Nucleus accumbens (tissue), 56 donors: ENCODE measurements at places on chromosomes 16 and 17.

DNA sequence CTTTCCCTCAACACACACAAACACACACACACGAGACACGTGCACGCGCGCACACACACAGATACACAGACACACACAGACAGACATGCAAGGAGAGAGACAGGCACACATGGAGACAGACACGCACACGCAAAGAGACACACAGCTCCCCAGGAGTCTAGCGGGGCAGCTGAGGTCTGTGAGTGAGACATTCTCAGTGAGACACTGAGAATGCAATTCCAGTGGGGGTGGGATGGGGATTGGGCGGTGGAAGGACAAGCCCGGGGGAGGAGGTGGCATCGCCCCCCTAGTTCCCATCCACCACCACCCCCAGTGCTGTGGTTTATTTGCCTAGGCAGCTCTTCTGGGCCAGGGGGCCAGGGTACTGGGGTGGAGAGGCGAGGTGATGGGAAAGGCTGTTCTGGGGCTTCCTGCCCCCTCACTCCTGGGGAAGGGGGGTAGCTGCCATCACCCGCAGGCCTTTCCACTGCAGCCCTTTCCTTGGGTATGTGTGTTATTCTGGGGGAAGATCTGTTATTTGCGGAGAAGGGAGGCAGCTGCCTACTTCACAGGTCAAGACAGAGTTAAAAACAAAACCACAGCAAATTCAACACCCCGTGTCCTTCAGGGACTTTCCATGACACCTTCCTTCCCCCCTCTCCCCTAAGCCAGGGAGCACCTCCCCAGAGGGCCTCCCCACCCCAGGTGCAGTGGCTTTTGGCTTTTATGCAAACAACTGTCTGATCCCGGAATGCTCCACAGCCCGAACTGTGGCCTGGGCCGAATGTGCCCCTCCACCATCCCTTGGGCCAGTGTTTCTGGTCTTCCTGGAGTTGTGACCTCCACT lies 18.0 kb downstream of the GRB7 start:
- peak; percentile 82 for DNase-seq

DNA sequence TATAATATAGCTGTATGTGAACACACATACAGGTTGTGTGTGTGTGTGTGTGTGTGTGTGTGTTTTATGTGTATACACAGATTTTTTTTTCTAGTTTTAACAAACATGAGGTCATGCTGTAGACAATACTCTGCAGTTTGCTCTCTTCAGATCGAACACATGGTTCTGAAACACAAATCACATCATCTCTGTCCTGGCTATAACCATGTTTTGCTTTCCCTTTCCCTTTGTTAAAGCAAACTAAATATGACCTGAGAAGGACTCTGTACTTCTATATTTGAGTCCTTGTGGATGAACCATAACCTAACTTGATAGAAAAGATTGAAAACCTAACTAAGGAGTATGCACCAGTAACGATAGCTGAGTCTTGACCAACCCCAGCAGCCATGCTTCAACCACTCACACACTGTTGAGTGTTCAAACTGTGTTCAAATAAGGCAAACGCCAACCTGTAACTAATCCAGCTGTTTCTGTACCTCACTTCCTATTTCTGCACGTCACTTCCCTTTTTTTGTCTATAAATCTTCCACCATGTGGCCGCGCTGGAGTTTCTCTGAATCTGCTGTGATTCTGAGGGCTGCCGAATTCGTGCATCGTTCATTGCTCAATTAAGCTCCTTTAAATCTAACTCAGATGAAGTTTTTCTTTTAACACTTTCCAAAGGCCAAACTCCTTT lies 303.8 kb downstream of the HS3ST3B1 start:
- DNase-seq: no peak

- no peak for DNase-seq
Observed at GRCh38 chr16:23013484-23013883, 135.8 kb downstream of the USP31 start.

DNA sequence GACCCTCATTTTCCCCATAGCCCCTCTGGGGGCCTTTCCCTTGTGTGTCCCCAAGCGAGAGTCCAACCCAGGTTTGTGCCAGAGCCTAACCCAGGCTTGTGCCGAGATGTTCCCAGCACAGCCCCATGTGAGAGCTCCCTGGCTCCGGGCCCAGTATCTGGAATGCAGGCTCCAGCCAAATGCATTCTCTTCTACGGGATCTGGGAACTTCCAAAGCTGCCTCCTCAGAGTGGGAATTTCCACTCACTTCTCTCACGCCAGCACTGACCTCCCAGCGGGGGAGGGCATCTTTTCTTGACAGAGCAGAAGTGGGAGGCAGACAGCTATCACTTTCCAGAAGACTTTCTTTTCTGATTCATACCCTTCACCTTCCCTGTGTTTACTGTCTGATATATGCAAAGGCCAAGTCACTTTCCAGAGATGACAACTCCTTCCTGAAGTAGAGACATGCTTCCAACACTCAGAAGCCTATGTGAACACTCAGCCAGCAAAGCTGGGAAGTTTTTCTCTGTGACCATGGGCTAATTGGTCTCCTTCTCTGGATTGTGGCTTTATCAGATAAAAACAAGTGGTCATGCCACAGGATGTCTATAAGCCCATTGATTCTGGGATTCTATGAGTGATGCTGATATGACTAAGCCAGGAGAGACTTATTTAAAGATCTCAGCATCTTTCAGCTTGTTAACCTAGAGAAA lies 2.5 kb upstream of the CCL2 start:
- peak; percentile 65 for DNase-seq

DNA sequence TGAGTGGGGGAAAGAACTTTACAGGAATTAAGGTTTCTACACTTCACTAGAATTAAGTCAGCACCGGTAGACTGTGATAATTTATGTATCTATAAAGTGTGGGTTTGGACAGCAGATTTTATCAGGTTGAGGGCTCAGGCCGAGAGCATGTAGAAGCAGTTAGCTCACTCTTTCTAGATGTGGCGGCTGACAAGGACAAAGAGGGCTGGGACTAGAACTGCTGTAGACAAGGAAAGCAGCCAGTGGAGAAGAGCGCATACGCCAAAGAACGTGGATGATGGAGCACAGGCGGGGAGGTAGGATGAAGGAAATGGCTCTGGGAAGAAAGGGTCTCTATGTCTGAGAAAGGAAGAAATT lies 504 bp upstream of the GOSR1 start:
- no peak for DNase-seq

- no peak for DNase-seq
Observed at GRCh38 chr16:27432558-27432957, 30.6 kb downstream of the IL21R start.

- DNase-seq: no peak
Observed at GRCh38 chr17:48278760-48279491, 151.1 kb downstream of the SKAP1 start.

GRCh38 chr17:34607917-34608316 lies 28.5 kb downstream of the TMEM132E start:
- no peak for DNase-seq
